NCI-H146 (cell line): ENCODE measurements at places on chromosomes 3 and 15.

DNA sequence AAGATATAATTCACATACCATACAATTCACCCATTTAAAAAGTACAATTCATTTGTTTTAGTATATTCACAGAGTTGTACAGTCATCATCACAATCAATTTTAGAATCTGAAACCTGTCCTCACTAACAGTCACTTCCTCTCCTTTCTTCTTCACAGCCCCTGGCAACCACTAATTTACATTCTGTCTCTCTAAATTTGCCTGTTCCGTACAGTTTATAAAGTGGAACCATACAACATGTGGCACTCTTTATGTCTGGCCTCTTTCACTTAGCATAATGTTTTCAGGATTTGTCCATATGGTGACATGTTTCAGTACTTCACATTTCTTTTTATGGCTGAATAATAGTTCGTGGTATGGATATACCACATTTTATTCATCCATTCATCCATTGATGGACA, 22.7 kb downstream of the ERICH6 start:
- no peak for DNase-seq

GRCh38 chr3:186099178-186099577, 9.7 kb downstream of the ETV5 start:
- no peak for DNase-seq

GRCh38 chr15:36757189-36757814, 177.9 kb downstream of the CDIN1 start:
- no peak for DNase-seq

- peak; percentile 59 for DNase-seq
Observed at GRCh38 chr3:127629467-127630403, 750 bp downstream of the PODXL2 start.

GRCh38 chr3:156424758-156425157, 130.2 kb downstream of the SSR3 start:
- DNase-seq, result no peak

DNA sequence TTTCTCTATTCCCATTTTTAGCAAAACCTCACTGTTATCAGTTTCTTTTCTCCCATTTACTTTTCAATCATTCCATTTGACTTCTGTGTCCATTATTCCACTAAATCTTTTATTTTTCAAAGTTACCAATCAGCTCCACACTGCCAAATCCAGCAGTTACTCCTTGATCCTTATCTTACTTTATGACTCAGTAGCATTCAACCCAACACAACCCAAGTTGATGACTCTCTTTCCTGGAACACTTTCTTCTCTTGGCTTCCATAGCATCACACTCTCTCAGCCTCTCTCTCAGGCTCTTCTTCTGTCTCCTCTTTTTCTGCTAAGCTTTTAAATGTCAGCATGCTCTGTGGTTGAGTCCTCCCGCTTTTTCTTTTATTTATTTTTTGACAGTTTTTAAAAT, 36.3 kb downstream of the RASGRP1 start:
- no peak for DNase-seq

- DNase-seq, result no peak
Observed at GRCh38 chr3:196842567-196843434, 24.9 kb upstream of the SENP5 start.

DNA sequence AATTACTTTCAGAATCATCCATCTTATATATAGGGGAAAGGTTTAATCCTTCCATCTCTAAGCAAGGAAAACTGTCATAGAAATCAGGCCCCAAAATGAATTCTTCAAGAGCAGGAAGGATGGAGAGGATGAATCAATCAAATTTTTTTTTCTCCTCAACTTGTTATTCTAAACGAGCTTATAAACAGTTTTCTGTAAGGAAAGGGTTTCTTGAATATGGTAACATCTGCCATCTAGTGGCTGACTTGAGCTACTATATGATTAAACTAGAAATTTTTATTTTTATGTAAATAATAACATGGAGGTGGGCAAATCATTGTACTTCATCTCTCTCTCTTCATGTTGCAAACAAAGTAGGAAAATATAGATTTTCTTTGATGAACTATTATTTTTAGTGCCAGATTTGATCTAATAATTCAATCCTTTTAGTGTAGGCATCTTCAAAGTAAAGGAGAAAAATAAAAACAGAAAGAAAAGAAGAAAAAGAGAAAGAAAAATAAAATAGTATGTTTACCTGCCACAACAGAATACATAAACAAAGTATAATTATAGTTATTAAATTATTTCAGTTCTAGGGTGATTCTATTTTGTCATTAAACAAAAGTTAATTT, 146.6 kb downstream of the SERPINI1 start:
- DNase-seq, result peak; percentile 68

DNA sequence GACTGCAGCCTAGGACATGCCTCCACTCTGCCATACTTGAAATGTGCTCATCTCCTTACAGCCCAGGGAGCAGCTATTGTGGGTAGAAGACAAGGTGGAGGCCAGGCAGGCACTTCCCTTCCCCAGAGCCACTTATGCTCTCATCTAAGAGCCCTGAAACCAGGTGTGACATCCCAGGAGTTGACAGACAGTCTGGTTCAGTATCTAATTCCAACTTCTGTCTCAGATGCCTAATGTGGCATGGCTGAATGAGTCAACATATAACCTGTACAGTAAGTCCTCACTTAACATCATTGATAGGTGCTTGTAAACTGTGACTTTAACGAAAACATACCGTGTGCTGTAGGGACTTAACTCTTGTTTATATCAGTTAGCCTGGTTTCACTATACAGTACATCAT, 1.2 kb upstream of the CAPN3 start:
- no peak for DNase-seq

DNA sequence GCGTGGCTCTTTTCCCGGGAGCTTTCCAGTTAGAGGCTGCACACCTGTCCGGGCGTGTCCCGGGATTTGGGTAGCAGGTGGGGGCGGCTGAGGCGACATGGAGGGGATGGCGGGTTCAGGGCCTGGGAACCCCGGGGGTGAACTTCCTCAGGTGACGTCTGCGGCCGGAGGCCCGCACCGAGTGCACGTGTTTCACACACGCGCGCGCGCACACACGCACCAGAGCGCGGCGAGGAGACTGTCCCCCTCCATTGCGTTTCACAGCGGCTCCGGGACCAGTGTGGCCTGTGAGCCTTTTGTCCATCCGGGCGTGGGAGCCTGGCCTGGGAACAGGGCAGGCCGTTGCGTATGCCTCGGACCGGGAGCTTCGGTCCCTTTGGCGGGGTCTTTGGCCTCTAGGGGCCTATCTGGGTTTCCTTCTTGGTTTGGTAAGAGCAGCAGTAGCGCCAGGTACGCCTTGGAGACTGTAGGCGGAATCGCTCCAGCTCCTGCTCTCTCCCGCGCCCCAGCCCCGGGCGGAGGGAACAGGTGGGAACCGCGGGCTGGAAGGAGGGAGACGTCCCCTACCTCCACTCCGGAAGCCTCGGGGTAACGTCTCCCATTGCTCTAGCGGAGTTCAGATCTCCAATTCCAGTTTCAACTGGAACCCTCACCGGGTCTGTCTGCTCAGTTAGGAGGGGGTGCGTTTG, 220.0 kb downstream of the MEIS2 start:
- DNase-seq, result no peak

- no peak for DNase-seq
Observed at GRCh38 chr15:82005239-82005638, 40.6 kb downstream of the MEX3B start.

- DNase-seq, result no peak
Observed at GRCh38 chr3:185056908-185057307, 96.0 kb downstream of the C3orf70 start.

- no peak for DNase-seq
Observed at GRCh38 chr15:50813865-50814264, 48.4 kb upstream of the SPPL2A start.

- no peak for DNase-seq
Observed at GRCh38 chr3:197807969-197808587, 17.0 kb downstream of the LRCH3 start.

GRCh38 chr3:81740731-81741130, 20.7 kb downstream of the GBE1 start:
- no peak for DNase-seq

DNA sequence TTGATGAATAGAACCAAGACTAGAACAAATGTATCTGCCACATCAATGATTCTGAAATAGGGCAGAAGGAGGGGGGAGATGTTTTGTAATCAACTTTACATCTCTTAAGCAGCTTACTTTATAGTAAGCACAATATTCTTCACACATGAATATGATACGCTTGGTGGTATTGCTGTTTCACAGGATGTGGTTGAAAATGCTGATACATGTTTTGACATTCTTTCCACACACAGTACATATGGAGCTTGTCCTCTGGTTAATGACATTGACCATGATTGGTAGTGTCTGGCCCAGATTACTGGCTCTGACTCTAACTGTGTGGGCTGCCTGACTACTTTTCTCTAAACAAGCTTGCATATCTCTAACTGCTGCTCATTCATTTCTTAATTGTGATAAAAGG, 168.9 kb downstream of the KLHL25 start:
- DNase-seq, result no peak

- DNase-seq, result no peak
Observed at GRCh38 chr3:38325256-38325655, 21.3 kb upstream of the XYLB start.

DNA sequence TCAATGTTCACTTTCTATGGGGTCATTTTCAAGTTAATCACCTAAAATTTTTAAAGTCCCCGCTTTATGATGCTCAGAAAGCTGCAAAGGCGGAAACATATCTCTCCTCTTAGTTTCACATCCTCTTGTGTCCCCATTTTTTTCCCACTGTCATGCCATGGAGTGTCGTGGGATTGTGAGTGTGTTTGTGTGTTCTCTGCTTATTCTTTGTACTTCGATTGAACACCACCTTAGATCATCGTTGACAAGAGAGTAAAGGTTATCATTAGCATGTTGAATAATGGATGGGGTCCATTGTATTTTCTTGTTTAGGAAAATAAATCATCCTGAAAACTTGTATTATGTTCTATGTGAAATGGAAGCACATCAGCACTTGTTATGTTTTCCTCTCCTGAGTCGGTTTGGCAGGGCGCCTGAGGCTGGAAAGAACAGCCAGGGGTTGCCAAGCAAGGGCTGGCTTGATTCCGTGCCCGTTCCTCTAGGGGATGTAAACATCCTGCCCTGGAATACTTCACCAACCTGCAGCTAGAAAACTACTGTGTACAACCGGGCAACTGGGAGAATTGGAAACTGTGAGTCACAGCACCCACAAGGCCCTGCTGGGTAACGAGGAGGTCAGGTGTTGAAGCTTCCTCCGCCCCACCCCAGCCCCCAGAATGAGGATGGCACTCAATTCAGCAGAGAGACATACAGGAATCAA, 67.2 kb downstream of the EIF4E3 start:
- DNase-seq, result peak; percentile 8

DNA sequence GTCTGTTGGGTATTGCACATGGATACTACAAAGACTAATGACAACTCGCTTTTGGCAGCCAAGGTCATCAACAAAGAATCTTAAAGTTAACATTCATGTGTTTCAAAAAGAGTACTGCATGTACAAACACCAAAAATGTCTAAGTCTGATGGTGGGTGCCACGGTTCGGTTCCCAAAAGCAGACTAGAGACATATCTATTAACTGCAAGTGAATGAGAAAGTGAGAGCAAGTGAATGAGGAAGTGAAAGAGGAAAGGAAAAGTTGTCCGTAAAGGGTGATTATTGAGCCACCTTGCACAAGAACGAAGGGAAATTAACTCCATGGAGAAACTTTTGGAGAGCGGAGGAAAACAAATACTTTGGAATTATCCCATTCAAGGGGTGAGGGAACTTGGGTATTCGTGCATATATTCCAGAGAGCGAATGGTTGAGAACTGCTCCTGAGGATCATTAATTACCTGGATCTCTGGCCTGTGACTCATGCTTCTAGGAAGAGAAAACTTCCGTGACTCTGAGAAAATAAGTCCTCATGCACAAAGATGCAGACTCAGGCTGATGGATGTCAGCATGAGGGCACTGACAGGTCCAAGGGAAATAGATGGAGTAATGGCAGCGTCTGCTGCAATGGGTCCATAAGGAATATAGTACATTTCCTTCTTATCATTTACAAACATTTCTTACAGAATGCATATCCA, 336.5 kb upstream of the TGFBR2 start:
- no peak for DNase-seq

- DNase-seq, result no peak
Observed at GRCh38 chr3:70603103-70603502, 290.7 kb upstream of the MDFIC2 start.

- DNase-seq, result peak; percentile 72
Observed at GRCh38 chr15:61750271-61751084, 309.8 kb downstream of the VPS13C start.

DNA sequence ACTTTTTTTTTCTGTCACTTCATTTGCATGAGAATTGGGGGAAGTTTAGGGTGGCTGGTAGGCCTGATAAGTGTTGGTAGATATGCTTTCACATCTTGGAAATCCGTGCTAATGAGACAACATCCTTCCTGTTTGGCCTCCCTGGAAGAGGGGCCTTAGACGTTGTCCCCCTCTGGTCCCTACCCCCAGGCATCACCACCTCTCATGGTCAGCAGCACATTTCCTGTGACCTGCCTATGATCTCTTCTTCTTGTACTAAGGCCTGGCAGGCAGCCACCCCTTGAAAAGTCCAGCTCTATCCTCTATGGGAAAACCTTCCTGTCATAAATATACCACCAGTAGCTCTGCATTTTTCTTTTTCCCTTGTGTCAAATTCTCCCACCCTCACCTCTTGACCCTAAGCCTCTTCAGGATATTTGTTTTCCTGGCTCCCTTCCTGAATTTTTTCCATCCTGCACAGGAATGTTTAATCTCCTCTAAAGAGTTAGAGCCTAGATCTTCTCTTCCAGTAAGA, 107.8 kb downstream of the SNRK start:
- no peak for DNase-seq

- no peak for DNase-seq
Observed at GRCh38 chr3:42800251-42800650, 4.0 kb downstream of the HIGD1A start.

GRCh38 chr3:187044867-187045552, 94.3 kb downstream of the RPL39L start:
- DNase-seq, result no peak

- DNase-seq, result no peak
Observed at GRCh38 chr15:37394402-37395099, 294.2 kb upstream of the MEIS2 start.

- DNase-seq, result no peak
Observed at GRCh38 chr3:175916191-175916934, 1057.2 kb downstream of the NAALADL2 start.

DNA sequence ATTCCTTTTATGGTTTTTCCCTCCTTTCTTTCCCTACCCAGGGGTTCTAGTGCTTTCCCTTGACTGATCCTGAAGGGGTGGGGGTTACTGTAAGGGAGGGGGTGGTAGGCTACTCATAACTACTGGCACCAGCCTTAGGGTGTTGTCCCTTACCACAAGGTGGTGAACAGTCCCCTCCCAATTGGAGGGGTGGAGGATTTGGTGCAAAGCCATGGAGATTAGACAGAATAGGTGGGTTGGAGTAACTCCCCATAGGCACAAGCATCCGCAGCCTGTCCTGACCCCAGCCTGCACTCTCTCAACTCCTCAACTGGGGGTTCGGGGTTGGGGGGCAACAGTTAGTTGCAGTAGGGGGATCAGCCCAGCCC, 2.6 kb upstream of the HYAL2 start:
- DNase-seq, result no peak
